ENCODE measurements at places on chromosomes 1 and 21.

DNA sequence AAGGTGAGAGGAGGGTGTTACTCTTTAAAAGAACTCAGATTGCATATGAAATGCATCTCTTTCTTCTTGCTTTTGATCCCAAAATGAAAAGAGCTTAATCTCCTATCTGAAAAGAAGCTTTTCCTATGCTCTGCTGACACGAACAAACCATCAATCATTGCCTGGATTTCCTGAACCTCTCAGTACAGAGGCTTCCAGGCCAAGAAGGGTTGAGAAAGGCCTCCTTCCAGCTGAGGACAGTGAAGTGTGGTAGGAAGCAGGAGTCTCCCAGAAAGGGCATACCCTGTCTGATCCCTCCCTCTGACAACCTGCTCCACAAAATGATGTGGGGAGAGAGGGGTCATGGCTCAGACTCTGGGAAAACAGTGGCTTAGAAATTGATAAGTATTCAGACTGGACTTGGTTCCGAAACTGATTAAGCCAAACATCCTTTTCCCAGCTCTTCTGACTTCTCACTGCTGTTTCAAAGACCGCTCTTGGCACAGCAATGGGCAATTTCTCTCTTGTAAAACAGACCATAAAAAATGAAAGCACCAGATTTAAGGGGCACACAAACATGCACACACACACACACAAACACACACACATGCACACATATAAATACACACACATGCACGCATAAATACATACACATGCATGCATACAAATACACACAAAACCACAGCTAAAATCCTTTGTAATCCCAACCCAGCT is 310.3 kb downstream of the SIPA1L2 start:
- DNase-seq: no peak

GRCh38 chr1:94801919-94802546 is 18.1 kb upstream of the SLC44A3 start:
- no peak for DNase-seq

- no peak for DNase-seq
Observed at GRCh38 chr1:152774875-152775274, at the start of gene LCE1F. Gene LCE1F (plus strand): TSS chr1:152775140. CDS start chr1:152776372, 1,232 bp downstream.

DNA sequence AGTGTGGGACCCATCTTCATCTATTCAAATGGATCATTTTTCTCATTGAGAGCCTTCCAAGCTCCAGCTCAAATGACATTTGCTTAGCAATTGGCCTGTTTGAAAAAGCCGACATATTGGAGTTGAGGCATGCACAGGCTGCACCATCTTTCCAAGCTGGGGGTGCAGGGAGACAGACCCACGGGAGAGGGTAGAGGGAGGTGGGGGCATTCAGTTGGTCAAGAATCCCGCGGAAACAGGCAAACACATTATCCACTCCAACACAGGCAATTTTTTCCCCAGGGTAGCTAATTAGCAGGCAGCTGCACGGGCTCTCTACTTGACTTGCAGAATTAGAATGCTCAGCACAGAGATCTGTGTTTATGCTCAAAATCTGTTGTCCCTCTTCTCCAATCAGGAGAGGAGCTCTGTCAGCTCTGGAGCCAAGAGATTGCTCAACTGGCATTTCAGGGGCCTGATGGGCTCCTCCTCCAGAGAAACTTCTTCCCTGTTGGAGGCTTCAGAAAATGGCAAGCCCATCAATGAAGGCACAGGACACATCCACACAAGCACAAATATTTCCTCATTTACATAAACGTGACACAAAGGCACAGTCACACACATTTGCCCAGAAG is 267.8 kb downstream of the FOXD2 start:
- no peak for DNase-seq

- no peak for DNase-seq
Observed at GRCh38 chr1:232968391-232968790, 18.0 kb downstream of the NTPCR start.

DNA sequence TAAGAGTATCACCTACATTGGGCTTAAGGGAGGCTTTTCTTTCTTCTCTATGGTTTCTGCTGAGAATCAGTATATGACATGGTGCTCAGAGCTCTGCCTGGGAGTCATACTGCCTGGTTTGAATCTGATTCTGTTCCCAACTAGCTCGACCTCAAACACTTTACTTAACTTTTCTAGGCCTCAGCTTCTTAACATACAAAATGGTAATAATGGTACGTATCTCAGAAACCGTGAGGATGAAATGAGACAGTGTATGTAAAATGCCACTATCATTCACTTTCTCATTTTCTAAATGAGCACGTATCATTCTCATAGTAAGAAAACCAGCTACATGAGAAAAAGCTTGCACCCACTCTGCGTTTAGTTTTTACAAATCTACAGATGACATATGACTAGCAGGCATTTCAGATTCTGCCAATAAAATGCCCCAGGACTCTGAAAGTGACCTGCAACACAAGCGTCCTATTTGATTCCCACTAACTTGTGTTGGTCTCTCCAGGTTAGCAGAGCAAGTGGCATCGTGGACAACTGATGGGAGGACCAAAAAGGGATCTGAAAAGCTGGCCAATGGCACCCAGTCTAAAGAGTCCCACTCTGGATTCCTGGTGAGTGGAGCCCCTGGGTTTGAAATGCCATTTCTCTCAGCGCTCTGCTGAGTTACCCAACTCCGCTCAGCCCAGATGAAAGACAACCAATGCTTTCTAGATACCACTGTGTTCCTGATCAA is 6.1 kb downstream of the CTNNBIP1 start:
- no peak for DNase-seq

DNA sequence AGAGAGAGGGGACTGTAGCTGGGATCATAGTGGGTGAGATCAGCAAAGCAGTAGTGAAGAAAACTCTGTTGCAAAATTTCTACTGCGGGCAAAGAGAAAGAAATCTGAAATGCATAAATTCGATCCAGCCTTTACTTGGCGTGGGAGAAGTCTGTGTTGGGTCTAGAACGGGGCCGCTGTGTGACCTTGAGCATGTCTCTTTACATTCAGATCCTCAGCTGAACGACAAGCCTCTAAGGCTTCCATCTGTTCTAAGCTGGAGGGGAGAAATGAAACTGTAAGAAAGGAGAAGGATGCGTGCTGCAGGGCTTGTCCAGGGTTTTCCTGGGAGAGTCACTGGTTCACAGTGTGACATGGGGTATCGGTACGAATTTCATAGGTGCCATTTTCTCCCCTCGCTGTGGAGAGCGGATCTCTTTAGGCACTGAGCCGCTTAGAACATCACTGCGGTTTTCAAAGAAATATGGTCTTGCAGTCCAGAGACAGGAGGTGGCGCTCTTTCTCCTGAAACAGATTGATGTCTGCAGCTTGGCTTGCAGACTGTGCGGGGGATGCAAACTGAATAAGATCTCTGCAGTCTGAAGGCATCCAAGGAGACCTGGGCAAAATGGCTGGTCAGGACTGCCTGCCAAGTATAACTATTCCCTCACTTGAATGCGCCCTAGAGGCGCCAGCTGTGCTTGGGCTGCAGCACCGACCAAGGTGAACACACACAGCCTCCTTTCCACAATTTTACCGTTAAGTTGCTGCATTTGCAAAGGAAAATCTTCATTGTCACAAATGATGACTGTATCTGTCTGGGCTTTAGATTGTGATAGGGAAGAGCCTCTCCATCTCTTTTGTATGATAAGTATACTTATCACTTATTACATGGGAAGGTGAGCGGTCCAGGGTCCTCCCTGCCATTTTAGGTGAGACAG is 104.1 kb downstream of the XCL2 start:
- DNase-seq: no peak

DNA sequence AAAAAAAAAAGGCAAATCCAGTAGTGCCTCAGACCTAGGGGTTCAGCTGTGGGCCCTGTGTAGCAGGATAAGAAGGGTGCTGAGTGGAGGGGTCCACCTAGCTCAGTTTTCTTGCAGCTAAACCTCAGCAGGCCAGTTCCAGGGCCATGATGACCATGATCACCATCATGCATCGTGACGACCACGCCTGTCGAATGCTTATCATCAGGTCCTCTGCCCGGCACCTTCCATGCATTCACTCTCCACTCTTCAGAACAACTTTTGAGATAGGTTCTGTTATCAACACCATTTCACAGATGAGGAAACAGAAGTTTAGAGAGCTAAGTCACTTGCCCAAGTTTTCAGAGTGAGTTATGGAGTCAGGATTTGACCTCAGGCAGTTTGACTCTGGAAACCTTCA is 54.9 kb downstream of the ACBD3 start:
- DNase-seq: no peak

GRCh38 chr1:175511496-175511895 is 231.9 kb downstream of the TNR start:
- DNase-seq: no peak

DNA sequence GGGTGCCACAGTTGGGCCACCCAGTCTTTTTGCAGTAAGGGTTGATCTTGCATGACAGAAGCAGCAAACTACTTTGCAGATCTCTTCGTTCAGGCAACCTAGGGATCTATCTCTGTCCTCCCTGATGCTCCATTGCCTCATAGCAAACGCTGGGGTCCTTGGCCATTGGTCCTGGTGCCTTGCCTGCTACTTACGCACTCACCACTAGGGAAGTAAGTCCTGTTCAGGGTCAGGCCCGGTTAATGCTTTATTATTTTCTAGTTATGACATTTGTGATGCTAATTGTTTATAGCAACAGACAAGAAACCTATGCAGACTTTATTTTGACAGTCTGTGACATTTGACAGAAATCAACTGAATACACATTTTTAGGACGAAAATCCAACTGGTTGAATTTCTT is 326.5 kb upstream of the FMN2 start:
- DNase-seq: no peak

GRCh38 chr1:102970496-102971078 is 137.7 kb downstream of the COL11A1 start:
- no peak for DNase-seq

GRCh38 chr1:233627376-233627775 is 13.5 kb downstream of the KCNK1 start:
- DNase-seq: no peak

DNA sequence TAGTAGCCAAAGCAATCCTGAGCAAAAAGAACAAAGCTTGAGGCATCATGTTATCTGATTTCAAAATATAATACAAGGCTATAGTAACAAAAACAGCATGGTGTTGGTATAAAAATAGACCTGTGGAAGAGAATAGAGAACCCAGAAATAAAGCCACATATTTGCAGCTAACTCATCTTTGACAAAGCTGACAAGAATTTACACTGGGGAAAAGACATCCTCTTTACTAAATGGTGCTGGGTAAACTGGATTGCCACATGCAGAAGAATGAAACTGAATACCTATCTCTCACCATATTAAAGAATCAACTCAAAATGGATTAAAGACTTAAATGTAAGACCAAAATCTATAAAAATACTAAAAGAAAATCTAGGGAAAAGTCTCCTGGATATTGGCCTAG is 59.5 kb upstream of the CD55 start:
- no peak for DNase-seq

GRCh38 chr1:107626073-107626796 is 338.7 kb downstream of the VAV3 start:
- no peak for DNase-seq

DNA sequence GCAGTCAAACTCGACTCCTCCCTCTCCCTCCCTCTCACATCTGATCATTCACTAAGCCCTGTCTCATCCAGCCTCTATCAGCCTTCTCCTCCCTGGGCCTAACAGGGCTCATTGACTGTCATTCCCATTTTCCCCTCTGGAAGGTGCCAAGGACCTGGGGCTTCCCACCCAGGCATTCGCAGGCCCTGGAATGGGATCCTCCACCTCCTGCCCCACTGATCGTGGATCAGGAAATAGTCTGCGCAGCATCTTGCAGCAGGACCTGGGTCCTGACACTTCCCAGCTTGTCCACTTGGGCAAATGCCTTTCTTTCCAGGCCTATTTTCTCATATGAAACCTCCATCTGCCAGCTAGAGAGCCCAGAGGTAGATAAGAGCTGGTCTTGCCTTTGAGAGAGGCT is 71.2 kb upstream of the ZC3H12A start:
- no peak for DNase-seq

GRCh38 chr1:234874291-234875288 is 254.0 kb downstream of the TOMM20 start:
- DNase-seq: no peak

GRCh38 chr1:112325504-112325903 is 70.5 kb upstream of the CTTNBP2NL start:
- no peak for DNase-seq

DNA sequence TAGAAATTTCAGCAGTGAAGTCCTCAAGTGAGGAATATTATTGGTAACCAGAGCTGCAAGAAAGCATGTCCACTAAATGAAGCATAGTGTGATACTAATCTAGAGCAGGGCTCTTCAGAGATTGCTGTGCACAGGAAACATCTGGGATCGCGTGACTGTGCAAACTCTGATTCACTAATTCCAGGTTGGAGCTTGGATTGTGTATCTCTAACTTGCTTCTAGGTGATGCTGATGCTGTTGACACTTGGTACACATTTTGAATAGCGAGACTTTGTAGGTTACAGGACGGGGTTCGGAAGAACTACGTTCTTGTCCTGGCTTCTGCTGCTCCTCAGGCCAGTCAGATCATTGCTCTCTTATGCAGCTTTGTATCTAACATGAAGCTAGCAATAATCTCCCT is 66.5 kb downstream of the PRRX1 start:
- DNase-seq: no peak

DNA sequence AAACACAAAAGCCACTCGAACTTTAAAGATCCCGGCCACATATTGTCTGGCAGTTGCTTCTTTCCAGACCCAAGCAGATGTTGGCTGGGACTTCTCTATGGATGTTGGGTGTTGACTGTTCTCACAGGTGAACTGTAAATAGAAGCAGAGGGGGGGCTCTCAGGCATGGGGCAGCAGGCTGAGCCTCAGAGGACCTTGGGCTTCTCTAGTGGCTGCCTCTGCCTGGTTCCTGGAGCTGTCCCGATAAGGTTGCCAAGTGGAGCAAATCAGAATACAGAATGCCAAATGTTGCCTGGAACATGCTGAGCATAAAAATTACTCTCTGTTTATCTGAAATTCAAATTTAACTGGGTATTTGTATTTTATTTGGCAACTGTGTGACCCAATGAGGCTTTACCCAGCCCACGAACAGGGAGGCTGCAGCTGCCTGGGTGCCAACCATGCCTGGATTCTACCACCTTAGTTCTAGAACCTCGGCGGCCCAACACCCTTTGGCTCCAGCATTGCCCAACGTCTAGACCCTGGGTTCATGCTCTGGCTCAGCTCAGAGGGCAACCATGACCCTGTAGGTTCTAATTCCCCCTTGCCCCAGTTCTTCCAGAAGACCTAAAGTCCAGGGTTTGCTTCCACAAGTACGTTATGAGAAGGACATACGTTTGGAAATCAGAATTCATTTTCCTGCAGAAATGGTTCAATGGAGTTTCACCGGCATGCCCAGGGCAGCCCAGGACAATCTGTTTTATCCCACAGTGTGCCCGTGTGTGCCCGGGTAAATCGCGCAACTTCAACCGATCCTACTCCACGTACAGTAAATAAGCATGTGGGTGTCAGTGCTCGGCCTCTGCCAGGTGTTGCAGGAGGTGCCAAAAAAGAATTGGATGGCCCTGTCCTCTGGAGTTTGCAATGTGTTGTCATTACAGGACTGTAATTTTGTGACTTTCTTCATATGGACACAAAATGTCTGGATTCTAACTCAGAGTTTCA is 5.4 kb upstream of the SLC45A1 start:
- DNase-seq: no peak

Measured in esophagus squamous epithelium (tissue), 5 donors.